ENCODE measurements at places on chromosomes 7 and 10.
A peak's percentile ranks its signal among the peaks of the same experiment; 100 is the strongest.

- no peak for DNase-seq
Observed at GRCh38 chr10:571688-572451, 117.6 kb downstream of the DIP2C start.

- no peak for DNase-seq
Observed at GRCh38 chr7:20696803-20697333, 81.4 kb downstream of the ABCB5 start.

DNA sequence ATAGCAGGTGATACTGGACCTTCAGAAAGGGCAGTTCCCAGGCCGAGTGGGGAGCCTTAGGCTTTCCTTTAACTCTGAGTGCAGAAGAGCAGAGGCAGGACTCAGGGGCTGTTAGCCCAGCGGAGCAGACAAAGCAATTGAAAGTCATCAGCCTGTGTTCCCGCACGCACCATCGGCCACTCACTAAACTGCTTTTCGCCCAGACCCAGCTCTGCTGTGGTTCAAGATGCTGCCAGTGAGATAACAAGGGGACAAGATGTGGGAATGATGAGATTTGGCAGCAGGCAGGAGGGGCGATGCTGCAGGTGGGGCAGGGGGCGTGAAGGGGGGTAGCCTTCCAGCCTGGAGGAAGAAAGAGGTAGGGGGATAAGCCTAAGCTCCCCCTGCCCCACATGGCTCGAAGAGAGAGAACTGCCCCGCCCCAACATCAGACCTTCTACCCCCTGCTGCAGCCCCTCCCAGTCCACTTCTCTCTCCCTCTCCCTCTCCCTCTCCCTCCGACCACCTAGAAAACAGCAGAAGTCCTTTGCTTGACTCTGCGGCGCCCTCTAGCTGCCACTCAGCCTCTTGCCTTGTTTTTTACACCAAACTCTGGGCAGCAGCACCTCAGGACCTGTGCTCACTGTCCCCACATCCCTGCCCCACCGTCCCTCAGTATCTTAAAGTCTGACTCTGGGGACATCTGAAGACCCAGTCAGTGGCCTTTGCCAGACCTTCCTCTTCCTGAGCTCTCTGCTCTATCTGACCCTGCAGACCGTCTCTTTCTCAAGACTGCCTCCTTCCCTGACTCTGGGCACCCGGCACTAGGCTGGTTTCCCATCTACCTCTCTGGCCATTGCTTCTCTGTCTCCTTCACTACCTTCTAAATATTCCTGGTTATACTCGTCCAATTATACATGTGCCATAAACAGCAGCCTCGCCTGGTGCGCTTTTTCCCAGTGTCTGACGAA lies 110.5 kb downstream of the C10orf105 start:
- peak; percentile 10 for DNase-seq

DNA sequence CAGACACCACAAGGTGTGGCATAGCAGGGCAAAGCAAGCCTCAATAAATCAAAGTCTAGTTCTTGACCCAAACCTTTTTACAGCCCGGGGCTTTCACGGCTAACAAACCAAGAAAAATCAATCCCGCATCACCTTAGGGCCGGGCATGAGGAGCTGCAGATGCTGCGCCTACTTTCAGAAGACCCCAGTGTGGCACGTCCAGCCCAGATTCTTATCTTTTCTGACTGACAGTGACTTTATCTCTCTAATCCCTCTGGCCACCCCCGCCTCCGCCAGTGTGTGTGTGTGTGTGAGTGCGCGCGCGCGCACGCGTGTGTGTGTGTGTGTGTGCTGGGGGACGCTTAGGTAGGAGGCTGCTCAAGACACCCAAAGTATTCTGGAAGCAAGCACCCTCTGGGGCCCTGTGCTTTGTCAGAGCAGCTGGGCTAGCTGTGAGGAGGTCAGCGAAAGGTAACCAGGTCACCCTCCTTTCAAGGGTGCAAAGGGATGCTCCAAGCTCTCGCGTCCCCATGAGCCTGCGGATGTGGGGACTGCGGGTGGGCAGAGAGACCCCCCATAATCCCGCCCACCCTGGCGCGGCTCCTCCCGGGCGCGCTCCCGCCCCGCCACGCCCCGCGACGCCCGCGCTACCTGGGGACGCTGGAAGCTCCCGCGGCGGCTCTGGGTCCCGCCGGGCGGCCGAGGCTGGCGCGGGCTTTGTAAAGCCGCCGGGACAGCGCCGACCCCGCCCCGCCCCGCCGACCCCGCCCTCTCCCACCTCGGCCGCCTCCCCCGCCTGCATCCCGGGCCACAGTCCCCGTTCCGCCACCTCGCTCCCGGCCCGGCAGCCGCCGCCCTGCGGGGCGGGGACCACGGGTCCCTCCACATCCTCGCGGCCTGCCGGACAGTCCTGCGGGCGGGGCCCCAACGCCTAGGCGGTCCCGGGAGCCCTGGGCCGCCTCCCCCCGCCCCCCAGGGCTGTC lies 57.1 kb upstream of the RHOBTB1 start:
- DNase-seq, result peak; percentile 2

DNA sequence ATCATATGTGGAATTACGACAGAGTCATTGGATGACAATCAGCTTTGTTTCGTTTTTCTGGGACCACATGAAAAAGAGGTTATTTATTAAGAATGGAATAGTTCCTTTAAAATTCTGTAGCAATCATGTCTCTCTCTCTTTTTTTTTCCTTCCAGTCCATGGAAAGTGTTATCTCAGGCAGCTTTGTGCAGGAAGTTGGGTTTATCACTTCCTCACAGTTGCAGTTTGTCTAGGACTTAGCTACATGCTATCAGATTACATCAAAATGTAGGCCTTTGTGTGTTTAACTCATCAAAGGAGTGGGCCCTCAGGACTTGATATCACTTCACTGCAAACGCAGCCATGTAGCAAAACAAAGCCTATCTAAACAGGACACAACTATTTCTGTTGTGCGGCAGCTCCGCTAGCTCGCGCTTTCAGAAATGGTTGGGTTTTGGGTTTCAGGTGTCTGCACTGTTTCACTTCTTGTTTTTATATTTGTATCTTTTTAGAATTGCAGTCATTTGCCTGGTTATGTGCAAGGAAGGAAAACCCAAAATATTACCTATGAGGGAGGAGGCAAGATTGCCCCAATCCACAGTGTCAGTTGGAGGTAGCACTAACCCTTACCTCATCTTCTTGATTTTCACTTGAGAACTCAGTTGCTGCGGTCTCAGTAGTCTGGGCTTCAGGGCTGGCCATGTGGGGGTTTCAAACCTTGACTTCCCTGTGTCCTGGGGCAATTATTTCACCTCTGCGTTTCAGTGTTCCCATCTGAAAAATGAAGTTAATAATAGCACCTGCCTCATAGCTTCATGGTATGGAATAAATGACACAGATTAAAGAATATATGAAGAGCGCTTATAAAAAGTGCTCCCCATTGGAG lies 66.7 kb downstream of the HHEX start:
- no peak for DNase-seq

- DNase-seq, result no peak
Observed at GRCh38 chr7:69736126-69736810, 138.0 kb downstream of the AUTS2 start.

- no peak for DNase-seq
Observed at GRCh38 chr10:11396311-11396955, 215.0 kb downstream of the USP6NL start.

GRCh38 chr10:14447094-14447839 lies 116.5 kb upstream of the FRMD4A start:
- DNase-seq, result no peak

- DNase-seq, result no peak
Observed at GRCh38 chr7:40757109-40757508, 622.3 kb downstream of the SUGCT start.

DNA sequence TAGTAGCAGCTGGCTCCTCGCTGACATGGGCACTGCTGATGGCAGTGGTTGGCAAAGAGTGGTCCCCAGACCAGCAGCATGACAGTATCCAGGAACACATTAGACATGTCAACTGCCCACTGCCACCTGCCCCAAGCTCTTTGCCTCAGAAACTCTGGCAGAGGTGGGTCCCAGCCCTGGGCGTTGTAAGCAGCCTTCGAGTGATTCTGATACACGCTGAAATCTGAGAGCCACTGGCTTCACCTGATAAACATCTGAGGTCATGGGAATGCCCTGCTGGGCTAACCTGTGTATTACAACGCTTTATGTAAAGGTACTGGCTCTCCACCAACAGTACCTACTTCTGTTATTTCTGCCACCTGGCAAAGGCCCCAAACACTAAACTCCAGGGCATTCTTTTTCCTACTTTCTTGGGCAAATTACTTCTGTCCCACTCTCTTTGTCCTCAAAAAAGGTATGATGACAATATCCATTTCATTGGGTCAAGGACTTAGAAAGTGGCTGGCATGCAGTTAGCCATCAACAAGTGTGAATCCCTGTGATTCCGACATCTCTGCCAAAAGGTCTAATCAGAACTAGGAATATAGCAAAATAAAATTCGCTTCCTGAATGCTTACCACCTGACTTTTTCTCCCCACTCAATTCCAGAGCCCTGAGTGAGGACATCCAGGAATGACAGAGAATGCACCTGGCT lies 9.2 kb downstream of the SGMS1 start:
- DNase-seq, result no peak

- DNase-seq, result no peak
Observed at GRCh38 chr7:30159163-30159562, 24.4 kb downstream of the MTURN start.

DNA sequence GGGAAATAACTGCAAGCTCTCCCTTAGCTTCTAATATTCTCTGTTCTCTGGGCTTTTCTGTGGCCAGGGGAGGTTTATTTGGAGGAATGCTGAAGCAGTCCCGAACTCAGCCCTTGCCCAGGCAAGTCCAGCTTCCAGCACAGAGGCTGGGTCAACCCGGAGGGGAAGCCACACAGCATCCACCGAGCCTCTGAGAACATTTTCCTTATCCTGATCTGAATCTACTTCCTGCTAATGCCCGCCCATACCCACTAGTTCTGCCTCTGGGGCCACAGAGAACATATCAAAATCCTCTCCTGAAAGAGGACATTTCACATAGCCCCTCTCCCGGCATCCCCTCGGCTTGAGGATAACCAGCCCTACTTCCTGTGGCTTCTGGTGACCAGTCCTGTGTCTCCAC lies 31.1 kb downstream of the SH3PXD2A start:
- DNase-seq, result no peak

- no peak for DNase-seq
Observed at GRCh38 chr7:32564542-32564941, 69.3 kb downstream of the AVL9 start.

DNA sequence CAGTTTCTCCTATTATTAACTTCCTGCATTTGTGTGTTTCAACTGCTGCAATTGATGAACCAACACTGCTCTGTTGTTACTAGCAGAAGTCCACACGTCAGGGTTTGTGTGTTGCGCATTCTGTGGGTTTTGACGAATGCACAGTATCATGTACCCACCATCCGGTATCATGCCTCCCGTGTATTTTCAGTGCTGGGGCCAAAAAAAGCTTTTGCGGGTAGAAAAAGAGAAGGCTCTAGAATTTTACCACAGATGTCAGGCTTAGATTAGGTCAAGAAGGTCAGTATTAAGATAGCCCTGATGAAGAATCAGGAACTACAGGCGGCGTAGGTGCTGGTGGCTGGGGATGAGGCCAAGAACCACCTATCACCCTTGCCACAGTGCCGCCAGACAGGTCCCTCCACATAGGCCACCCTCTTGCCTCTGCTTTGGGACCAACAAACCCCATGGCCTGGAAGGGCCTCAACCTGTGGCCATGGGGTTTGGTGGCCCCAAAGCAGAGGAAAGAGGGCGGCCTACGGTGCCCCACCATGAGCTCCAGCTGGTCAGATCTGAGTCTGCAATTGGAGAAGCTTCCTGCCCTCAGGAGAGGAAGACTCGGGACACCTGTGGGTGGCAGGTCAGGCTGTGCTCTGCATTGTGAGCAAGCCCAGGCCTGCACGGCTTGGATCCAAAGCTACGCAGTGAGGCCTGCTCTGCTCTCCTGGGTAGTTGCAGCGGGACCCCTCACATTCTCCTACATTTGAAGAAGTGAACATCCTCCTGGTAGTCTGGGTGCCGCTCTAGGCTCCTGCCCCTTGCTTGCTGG lies 71.9 kb downstream of the MKI67 start:
- no peak for DNase-seq

- DNase-seq, result no peak
Observed at GRCh38 chr10:124026589-124026939, 66.8 kb downstream of the CHST15 start.

DNA sequence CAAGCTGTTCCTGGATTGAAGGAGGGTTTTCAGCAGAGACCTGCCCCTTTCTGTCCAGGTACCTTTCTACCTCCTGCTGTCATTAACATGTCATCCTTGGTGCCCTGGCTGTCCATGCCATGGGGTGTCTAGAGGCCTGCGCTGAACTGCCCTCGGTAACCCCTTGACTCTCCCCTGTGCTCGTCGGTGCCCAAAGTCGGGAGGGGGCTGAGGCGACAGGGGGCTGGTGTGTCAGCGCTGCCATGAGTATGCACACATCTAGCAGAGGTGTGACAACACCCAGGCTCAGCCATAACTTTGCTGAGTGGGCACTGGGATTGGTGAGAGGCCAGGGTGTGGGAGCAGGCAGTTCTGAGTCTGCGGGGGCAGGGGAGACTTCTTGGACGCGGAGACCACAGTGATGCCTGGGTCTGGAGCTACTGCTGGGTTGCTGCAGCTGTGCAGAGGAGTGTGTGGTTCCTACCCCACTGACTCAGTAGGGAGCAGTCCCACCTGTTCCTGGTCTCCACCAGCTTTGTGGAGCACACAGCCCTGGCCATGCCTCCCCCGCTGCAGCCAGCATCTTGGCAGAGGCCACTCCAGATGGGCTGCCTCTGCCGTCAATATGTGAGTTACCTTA lies 376.2 kb upstream of the SEMA3C start:
- no peak for DNase-seq

DNA sequence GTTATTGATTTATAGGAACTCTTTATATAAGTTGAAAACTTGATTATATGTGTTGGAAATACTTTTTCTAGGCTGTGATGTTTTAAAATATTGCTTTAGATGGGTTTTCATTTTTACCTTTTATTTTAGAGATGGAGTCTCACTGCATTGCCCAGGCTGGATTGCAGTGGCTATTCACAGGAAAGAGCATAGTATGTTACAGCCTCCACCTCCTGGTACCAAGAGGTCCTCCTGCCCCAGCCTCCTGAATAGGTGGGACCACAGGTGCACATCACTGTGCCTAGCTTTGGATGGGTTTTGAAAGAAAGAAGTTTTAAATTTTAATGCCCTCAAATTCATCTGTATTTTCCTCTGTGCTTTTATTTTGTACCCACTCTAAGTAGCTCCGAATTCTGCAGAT lies 105.4 kb downstream of the TCF7L2 start:
- no peak for DNase-seq

- DNase-seq, result no peak
Observed at GRCh38 chr7:80335511-80336231, 176.2 kb downstream of the GNAT3 start.

DNA sequence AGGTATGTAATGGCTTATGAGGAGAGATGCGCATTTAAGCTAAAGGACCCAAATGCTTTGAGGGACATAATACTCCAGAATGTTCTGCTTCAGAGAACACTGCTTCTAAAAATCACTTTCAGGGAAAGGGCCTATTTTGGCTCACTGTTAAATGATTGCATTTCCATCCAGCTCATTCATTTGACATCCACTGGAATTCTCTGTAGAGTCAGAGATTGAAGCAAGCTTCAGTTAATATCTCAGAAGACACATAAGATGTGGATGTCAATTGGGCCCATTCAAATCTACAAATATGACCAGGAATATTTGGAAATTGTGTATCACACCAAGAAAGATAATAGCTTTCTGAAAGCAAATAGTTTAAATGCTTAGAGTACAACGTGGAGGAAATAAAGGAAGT lies 209.9 kb upstream of the VSTM2A start:
- DNase-seq, result no peak

All from NCI-H187 (cell line).